COR-L47 (cell line): ENCODE measurements at places on chromosomes 5 and 9.

DNA sequence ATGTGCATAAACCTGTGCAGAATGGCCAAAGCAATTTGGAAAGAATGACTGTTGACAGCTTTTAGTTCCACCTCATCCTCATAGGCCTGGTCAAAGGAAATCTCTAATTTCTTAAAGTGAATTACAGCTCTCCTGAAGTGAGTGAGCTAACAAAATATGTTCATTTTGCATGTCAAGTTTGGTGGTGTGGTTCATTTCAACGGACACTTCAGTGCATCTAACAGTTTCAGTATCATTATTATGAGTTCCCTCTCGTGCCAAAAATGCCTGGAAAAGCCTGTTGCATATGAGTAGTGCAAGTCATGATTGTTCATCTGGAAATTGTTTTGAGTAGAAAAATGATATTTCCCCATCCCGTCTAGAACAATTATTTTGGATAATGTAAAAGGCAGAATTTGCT, 53.2 kb upstream of the HMHB1 start:
- no peak for DNase-seq

DNA sequence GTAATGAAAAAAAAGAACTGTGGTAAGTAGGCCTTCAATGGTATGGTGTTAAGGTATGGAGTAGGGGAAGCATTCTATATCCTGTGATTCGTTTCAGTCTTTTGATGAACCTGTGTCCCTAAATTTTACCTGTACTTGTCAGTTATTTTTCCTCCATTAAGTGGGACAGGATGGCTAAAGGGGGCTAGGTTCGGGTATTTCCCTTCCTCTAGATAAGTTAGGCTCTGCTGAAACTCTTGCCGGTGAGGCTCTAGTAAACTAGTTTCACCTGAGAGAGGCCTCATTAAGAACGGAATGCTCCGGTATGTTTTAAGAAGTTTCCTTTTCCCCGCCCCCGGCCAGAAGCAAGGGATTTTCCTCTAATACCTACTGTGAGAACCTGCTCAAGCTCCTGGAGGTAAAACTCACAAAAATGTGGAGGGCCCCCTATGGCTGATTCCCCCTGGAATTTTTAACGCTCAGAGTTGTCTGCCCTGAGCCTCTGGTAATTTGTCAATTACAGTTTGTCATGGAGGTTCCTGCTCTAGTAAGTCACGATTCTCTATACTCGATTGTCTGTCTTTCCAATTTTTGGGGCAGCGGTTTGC, 87.7 kb downstream of the MACIR start:
- no peak for DNase-seq

DNA sequence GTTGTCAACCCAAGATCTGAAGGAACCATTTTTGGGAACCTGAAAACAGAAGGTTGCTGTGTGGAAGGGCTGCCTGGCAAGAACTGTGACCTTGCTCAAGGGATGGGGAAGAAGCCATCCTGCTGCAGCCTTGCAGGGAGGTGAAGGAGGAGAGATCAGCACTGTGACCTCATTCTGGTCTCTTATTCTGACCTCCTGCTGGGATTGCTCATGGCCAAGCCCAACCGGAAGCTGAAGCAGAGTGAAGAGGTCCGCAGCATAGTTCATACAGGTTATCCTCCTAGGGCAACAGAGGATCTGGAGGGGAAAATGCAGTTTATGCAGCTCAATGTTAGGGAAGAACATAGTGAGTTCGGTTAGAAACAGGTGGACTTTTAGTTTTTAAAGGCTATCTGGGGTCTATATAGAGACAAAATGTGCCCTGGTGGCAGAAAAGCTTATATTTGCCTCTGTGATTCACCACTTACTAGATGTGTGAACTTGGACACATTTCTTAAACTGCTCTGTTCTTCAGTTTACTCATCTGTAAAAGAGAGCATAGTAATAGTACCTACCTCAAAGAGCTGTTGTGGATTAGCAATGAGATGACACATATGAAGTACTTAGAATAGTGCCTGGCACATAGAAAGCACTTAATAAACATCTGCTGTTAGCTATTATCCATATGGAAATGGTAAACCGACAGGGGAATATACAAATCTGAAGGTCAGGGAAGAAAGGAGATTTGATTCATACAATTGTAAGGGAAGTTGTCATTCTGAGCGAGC, 57.9 kb upstream of the BNC2 start:
- no peak for DNase-seq

DNA sequence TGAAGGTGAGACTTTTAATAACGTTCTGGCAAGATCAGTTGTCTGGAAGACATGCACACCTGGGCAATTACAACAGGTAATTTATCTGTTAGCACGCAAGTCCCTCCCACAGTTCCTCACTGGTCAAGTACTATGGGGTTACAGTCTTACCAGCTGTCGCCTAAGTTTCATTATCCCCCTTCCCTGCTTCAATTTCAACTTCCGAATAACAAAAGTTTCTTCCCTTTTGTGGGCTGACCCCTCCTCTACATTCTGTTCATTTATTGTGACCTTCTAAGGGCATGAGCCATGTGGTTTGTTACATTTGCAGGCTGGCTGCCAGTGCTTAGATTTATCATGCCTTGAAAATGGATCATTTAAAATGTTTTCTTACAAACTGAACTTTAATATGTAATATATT, 16.5 kb downstream of the GAPT start:
- no peak for DNase-seq

GRCh38 chr9:15696979-15697378, 144.1 kb downstream of the CCDC171 start:
- DNase-seq, result no peak

GRCh38 chr9:132582786-132583583, 579 bp downstream of the BARHL1 start:
- DNase-seq, result no peak

DNA sequence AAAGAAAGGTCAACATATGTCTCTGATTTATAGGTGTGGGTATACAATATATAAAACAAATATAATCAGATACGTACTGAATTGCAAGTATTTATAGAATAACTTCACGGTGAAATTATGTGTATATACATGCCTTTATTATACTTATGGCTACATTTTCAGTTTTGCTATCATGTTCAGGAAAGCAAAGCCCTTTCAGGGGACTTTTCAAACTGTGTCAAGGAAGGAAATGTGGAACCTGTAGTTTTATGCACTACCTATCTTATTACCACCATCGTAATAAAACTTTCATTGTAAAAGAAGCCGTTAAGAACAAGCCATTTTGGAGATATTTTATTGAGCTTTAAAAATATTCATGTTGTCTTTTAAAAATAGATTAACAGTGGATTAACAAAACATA, 257.2 kb downstream of the PJA2 start:
- DNase-seq, result no peak

GRCh38 chr5:6487081-6487480, 38.4 kb downstream of the UBE2QL1 start:
- no peak for DNase-seq

DNA sequence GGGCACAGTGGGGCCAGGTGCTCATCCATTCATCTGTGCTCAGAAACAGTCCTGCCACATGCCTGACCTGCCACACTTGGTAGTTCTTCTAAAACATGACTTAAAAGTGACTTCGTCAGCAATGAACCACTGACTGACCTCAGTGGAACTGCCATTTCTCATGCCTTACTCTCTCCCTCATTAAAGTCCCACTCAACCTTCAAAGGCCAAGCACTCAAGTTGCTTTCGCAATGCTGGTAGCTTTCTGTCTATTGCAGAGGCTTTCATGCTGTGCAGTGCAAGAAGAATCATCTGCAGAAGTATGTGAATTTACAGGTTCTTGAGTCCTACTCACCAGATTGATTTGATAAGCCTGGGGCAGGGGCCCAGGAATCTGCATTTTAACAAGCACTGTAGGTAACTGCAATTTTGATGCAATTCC, 23.9 kb downstream of the B4GALT1 start:
- DNase-seq, result no peak

DNA sequence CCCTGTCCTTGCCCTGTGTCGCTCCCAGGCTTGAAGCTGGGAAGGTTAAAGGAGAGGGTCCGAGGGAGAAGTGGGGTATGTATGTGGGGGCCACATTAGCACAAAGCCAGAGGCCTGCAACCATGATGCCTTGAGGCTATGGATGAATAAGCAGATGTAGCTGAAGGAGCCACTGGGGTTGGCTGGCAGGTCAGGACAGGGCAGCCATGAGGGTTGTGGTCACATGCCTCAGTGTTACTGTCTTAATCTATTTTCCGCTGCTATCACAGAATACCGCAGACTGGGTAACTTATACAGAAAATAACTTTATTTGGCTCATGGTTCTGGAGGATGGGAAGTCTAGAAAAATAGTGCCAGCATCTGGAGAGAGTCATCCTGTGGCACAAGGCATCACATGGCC, 9.2 kb upstream of the GRHPR start:
- DNase-seq, result no peak

DNA sequence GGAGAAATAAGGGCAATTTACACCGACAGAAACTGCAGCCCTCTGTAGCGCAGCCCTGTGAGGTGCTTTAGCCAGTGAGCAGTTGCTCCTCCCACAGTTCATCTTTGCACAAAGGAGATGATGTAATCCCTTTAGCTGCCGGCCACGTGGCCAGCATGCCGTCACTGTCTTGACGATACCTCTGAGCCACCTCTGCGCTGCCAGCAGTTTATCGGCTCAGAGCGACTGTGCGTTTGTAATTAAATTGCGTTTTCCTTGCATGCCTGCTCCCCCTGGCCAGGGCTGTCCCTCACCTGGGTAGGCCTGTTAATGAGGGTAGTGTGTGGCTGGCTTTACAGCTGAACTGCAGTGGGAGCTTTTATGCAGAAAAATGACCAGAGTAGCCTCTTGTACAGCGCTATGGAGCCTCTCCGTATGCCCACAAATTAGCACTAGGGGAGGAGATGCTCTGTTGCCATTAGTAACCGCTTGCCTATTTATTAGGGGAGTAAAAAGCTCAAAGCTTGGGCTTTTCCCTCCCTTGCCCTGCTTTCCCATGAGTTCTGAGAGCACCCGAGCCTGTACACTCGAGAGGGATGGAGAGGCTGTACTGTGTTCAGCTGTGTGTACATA, 107.0 kb downstream of the TRIO start:
- peak; percentile 95 for DNase-seq

GRCh38 chr9:15417626-15418025, 5.0 kb upstream of the SNAPC3 start:
- no peak for DNase-seq

GRCh38 chr5:168590666-168591065, 11.5 kb upstream of the PANK3 start:
- no peak for DNase-seq

- no peak for DNase-seq
Measured at GRCh38 chr9:100515578-100516494, 42.9 kb downstream of the TMEFF1 start.

- DNase-seq, result no peak
Measured at GRCh38 chr9:14687042-14687719, 6.1 kb downstream of the ZDHHC21 start.

DNA sequence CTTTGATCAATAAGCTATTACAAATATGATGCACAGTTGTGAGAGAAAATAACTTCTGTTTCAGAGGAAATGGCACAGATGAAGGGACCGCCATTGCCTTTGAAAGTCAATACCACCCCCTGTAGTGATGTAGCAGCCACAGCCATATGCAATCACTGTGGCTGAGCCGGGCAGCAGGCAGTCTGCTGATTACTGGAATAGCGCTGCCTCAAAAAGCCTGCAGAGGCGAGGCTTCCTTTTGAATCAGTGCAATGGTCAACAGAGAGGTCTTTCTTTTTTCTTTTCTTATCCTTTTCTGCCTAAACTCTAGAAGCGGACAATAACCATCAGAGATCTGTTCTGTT, 265.1 kb upstream of the TAS2R1 start:
- DNase-seq, result no peak

GRCh38 chr5:174733091-174733690, 8.8 kb downstream of the MSX2 start:
- no peak for DNase-seq

DNA sequence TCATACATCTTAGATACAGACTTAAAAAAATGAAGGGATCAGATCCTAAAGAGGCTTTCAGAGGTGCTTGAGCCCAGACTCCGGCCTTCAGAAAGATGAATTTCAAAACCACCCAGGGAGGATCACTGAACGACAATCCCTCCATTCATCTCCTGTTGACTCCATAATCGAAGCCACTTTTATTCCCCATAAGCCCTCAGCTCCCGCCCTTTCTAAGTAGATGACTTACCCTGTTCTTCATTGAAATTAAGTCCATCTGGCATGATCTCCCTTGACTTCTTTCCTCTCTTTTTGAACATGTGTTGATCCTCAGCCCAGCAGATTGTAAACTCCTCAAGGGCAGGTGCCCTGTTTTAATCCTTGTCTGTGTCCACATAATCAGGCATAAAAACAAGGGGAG, 50.8 kb upstream of the ASTN2 start:
- DNase-seq, result no peak

DNA sequence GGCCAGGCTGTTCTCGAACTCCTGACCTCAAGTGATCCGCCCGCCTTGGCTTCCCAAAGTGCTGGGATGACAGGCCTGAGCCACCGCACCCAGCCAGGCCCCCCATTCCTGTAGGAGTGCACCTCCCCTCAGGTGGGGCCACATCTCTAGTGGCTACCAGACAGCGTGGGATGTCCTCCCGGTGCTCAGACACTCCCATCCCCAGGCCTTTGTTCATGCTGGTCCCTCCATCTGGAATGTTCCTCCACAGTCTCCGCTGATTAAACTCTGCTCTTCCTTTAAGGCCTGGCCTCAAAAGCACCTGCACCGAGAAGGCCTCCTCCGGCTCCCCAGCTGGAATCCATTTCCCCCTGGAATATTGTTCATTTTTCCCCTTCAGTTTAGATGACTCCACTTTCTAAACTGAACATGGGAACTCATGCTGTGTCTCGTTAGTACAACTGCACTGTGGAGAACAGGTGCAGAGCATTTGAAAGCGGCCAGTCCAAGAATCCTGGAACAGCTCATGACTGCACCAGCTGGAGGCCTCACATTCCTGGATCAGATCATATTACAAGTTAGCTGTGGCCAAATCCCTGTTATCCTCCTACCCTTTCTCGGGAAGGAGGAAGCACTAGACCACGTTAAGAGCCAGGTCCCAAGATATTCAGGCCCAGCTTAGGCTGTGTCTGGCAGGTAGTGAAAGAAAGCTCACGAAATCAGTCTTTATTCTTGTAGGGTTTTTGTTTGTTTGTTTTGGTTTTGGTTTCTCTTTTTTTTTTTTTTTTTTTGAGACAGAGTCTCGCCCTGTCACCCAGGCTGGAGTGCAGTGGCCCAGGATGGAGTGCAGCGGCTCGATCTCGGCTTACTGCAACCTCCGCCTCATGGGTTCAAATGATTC, 10.8 kb upstream of the PRRC2B start:
- DNase-seq, result peak; percentile 77

GRCh38 chr5:17203329-17204132, 13.9 kb upstream of the BASP1 start:
- DNase-seq, result peak; percentile 29

DNA sequence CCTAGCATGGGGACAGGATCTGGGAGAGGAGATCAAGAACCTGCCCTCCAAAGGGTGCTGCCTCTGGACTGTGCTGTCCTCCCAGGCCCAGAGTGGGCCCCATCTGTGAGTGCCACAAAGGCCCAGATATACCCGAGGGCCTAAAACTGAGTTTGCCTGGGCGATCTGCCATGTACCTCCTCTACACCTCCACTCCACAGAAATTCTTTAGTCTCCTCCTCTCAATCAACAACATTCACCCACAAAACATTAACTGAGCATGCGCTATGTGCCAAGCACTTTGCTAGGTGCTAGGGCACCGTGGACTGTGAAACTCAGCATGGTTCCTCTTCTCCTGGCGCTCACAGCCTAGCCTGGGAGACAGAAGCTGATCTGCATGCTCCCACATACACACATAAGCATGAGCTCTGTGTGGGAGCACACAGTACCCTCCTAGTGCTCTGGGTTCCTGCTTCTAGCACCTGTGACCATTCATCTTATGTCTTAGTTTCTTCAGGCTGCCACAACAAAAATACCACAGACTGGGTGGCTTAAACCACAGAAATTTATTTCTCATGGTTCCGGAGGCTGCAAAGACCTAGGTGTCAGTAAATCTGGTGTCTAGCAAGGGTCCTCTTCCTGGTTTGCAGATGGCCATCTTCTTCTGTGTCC, 82.0 kb upstream of the FSTL4 start:
- DNase-seq, result no peak
